Fibroblast of skin of back (primary cell): ENCODE measurements at places on chromosomes 13 and 19.

DNA sequence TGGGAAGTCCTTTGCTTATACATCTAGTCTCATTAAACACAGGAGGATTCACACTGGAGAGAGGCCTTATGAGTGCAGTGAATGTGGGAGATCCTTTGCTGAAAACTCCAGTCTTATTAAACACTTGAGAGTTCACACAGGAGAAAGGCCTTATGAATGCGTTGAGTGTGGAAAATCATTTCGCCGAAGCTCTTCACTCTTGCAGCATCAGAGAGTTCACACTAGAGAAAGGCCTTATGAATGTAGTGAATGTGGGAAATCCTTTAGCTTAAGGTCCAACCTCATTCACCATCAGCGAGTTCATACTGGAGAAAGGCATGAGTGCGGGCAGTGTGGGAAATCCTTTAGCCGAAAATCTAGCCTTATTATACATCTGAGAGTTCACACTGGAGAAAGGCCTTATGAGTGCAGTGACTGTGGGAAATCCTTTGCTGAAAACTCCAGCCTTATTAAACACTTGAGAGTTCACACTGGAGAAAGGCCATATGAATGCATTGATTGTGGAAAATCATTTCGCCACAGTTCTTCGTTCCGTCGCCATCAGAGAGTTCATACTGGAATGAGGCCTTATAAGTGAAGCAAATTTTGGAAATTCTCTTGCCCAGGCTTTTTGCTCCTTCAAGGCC is 9.9 kb downstream of the ZNF586 start:
- no peak for DNase-seq

DNA sequence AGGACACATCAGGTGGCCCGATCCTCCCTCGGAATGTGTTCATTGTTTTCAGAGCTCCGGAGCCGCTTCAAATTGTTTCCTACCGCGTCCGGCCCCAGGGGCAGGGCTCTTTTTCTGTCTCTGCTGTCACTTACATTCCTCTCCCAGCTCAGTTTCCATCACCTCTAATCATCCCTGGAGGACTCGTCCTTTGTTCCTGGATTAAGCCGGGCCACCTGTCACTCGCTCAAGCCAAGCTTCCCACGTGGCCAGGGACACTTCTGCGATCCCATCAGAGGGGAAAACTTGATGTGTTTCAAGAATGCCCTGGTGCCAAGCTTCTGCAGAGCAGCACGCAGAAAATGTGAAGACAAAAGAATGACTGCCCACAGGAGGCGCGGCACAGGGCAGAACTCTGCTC is 13.5 kb downstream of the IL17D start:
- no peak for DNase-seq

- peak; percentile 38 for DNase-seq
These were observed 64.3 kb downstream of the CACNA1A start for GRCh38 chr19:13441810-13442512.

DNA sequence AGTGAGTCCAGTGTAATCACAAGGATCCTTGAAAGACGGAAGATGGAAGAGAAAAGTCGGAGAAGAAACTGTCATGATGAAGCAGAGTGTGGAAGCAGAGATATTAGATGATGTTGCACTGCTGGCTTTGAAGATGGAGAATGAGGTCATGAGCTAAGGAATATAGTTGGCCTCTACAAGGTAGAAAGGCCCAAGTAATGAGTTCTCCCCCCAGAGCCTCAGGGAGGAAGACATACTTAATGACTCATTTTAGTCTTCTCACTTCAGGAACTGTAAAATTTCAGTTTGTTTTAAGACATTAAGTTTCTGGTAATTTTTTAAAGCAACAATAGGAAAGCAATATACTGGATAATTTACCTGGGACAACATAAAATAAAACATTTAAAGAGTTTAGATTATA is 1331.5 kb upstream of the PCDH20 start:
- DNase-seq, result peak; percentile 10

- DNase-seq, result no peak
These were observed 36.7 kb downstream of the DOCK9 start for GRCh38 chr13:98941126-98941525.

DNA sequence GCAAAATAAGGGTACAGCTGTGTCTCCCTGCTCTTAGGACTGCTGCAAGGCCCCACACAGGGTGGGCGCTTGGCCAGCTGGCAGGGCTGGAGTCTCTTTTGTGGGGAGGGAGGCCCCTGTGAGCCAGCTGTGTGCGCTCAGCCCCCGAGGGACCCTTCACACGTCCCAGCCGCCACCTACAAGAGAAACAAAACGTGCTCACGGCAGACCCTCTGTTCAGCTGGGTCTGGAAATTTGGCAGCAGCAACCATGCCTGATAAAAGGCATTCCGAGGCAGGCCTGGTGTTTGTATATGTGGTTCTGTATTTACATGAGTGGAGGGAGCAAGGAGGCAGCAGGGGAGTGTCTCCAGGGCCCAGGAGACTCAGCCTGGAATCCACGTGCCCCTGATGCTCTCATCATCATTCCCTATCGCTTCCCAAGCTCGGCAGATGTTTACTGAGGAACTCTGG is 49.7 kb downstream of the CRTC1 start:
- DNase-seq, result peak; percentile 41

- no peak for DNase-seq
These were observed 447.1 kb downstream of the KLF12 start for GRCh38 chr13:73687087-73687486.

DNA sequence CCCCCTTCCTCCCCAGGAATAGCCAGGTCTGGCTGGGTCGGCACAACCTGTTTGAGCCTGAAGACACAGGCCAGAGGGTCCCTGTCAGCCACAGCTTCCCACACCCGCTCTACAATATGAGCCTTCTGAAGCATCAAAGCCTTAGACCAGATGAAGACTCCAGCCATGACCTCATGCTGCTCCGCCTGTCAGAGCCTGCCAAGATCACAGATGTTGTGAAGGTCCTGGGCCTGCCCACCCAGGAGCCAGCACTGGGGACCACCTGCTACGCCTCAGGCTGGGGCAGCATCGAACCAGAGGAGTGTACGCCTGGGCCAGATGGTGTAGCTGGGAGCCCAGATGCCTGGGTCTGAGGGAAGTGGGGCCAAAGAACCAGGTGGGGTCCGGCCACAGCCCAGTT is 3.2 kb downstream of the KLK2 start:
- DNase-seq, result no peak

GRCh38 chr19:45670670-45671453 is 2.8 kb downstream of the GIPR start:
- peak; percentile 65 for DNase-seq

DNA sequence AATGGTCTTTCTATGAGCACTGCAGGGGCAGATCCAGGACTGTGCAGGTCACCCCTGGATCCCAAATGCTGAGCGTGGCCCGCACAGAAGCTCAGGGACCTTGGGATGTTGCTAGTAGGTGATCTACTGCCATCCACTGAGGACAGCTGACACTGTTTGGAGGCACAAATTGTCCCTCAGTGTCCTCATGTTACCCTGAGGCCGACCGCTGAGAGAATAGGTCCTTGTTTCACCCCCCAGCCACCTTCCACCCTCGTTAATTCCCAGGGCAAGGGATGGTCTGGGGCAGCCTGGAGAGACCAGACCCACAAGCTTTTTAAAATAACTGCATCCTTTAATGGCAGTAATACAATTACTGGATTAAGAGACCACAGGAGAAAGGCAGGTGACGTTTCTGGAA is 15.4 kb upstream of the TMEM160 start:
- no peak for DNase-seq

GRCh38 chr13:24614306-24615080 is 65.7 kb upstream of the ATP12A start:
- DNase-seq, result no peak

- no peak for DNase-seq
These were observed 2.8 kb downstream of the GFY start for GRCh38 chr19:49427855-49428546.

- DNase-seq, result no peak
These were observed 35.8 kb upstream of the SPART start for GRCh38 chr13:36382030-36382429.

- no peak for DNase-seq
These were observed 6.5 kb downstream of the HIF3A start for GRCh38 chr19:46303322-46303690.

DNA sequence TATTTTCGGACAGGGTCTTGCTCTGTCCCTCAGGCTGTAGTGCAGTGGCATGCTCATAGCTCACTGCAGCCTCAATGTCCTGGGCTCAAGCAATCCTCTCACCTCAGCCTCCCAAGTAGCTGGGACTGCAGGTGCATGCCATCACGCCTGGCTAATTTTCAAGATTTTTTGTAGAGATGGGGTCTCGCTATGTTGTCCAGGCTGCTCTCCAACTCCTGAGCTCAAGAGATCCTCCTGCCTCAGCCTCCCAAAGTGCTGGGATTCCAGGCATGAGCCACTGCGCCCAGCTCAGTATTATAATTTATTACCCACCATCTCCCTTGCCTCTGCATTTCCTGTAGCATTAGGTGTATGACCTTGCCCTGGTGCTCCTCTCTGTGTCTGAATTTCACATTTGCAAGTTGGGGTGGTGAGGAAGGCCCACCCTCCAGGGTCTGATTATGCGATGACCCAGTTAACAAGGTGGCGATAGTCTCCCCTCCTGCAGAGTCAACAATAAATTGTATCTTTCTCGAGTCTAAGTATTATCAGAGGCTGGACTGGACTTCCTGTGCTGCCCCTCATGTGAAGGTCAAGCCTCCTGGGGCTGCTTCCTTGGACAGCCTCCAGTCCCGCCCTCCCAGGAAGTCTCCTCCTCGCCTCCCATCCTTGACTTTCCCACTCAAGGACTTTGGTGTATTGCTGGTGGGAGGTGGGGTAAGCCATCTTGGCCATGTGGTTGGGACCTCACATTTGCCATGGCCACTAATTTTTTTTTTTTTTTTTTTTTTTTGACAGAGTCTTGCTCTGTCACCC is 1.5 kb upstream of the TUBB4A start:
- DNase-seq, result no peak

DNA sequence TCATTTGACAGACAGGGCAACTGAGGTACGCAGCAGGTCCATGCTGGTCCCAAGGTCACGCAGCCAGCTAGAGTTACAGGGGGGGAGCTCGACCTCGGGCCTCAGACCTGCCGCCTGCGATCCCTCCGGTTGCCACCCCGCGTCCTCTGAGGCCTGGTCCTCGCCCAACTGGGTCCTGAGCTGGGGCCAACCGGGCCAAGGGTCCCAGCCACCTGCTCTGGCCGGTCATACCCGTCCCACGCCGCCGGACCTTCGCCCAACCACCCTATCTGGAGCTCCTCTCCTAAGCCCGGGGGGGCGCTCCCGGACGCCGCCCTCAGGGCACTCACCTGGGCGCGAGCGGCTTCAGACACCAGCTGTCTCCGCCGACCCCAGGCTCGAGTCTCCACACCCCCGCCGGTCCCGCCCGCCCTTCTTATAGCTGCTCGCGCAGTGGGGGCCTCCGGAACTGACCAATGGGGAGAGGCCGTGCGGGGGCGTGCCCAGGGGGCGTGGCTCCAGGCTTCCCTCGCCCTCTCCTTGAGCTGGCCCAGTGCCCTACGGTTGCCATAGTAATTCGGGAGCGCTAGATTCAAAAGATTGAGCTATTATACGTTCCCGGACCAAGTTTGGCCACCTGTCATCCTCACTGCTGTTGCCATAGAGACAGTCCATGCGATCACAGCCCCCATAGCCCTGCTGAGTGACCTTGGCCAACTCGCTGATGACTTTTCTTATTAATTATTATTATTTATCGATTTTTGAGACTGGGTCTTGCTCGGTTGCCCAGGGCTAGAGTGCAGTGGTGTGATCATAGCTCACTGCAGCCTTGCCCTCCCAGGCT is at the start of gene PLIN5:
PLIN5 (minus strand) TSS at position 389 of the 823 bp plus-strand sequence. CDS start 1,150 bp downstream, outside the sequence.
- DNase-seq, result peak; percentile 20

DNA sequence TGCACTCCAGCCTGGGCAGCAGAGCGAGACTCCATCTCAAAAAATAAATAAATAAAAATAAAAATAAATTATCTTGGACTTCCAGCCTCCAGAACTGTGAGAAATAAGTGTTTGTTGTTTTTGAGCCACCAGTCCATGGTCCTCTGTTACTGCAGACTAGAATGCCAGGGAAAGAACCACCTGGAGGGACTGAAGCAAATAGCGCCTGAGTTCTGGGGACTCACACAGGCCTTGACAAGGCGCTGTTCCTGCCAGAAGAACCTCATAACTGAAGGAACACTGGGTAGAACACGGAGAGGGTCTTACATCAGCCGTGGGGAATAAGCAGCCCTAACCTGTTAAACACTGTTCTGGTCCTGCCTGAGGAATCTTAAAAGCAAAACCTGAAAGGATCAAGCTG is 8.4 kb upstream of the LENG8 start:
- DNase-seq, result no peak

DNA sequence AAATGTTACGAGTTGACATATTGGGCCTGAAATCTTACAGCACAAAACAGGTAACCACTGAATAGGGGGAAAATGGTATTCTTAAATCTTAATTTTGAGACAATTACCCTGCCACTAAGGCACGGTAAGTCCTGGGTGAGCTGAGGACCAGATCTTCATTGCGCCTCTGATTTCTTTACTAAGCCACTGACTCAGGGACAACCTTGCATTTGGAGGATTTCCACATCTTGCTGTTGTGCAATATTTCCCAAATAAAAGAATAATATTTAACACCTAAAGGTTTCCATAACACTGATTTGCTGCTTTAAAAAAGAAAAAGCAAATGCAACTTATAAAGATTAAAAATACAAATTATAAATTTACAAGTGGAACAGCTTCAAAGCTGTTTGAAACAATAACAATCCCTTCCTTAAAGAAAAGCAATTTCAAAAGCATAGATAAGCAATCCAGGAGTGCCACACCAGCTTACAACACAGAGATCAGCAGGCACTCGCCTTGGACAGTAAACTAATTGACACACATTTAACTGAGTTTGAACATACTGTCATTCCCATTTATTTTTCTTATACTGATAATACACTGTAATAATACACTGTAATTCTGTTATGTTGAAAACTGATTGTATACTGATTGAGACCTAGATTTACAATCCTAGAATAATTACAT is 79.6 kb upstream of the DOCK9 start:
- DNase-seq, result no peak

DNA sequence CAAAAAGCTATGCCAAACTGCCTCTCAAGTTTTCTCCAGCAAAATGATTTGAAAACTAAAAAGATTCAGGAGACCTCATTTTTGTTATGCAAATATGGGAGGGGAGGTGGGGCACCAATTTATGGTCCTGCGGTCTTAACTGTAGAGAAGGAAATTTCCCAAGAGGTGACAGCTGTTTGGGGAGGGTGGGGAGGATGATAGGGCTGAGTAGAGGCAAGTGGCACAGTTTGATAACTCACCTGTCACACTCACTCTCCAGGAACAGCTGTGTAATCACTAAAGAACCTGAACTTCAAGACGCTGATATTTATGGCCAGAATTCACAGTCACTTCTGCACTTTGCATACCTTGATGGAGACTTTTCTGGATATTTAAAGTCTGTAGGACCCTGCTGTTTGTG is 232.9 kb upstream of the STARD13 start:
- DNase-seq, result no peak

GRCh38 chr19:17883627-17884410 is 12.1 kb downstream of the SLC5A5 start:
- no peak for DNase-seq

- no peak for DNase-seq
These were observed 460 bp downstream of the KMT5C start for GRCh38 chr19:55339889-55340783.

GRCh38 chr13:112959206-112959605 is 9.8 kb upstream of the MCF2L start:
- no peak for DNase-seq
